Activated T-helper 1 cell treated with anti-CD3 and anti-CD28 coated beads, Interleukin-12 subunit alpha, Interleukin-12 subunit beta, Interleukin-2, Interleukin-4 antibody, amounts not matched to agents 30 ng/mL and 10 ng/mL and 1 ng/mL, durations not matched to agents 14 hours and 24 hours and 36 hours (primary cell): ENCODE measurements at places on chromosomes 4 and X. TPM values are rescaled to one million over a fixed set of nuclear protein-coding genes. Genes with fewer than 3 reads are reported as not detected.

- DNase-seq = no peak
These were observed 69.7 kb upstream of the MAMLD1 start for GRCh38 chrX:150293311-150294013.

GRCh38 chr4:163878336-163879121, 384.0 kb downstream of the TMA16 start:
- no peak for DNase-seq

Gene TNIP3
- total RNA-seq = 21.9 and 23.9 TPM in 2 replicates

Gene MAGEA12
- not detected in 2 replicates for total RNA-seq

- DNase-seq = peak; percentile 55
These were observed 719 bp downstream of the USO1 start for GRCh38 chr4:75724867-75725724.

Gene PROM1
- not detected in 2 replicates for total RNA-seq

- no peak for DNase-seq
These were observed 1114.9 kb downstream of the C4orf33 start for GRCh38 chr4:130210864-130211263.

DNA sequence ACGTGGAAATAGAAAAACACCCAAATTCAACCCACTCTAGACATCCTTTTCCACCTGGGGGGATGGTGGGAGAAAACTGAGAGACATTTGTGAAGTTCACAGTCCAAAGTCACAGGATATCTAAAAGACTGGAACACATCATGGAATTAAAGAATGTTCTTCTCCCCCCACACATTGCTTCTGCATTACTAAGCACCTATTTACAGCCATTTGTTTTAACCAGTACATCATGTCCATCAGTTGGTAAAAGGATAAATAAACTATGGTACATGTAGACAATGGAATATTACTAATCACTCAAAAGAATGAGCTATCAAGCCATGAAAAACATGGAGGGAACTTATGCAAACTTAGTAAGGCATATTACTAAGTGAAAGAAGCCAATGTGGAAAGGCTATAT, 185.5 kb upstream of the ANXA10 start:
- DNase-seq = no peak

- DNase-seq = no peak
These were observed 1347.1 kb upstream of the PABPC4L start for GRCh38 chr4:135548711-135549110.

Gene IGBP1
- total RNA-seq = 29.4 and 29.8 TPM in 2 replicates

- DNase-seq = no peak
These were observed 49.3 kb upstream of the MED14 start for GRCh38 chrX:40784516-40785151.

Gene INTU
- total RNA-seq = 0.02 TPM in 1 of 2 replicates, not detected in the other

Gene NAP1L2
- total RNA-seq = 1.7 and 1.8 TPM in 2 replicates

GRCh38 chr4:72529148-72529822, 39.7 kb downstream of the ADAMTS3 start:
- no peak for DNase-seq

Gene EXOC1L
- total RNA-seq = not detected in 2 replicates

Gene RHOXF2B
- total RNA-seq = not detected in 2 replicates

GRCh38 chr4:152065545-152065944, 304.7 kb upstream of the GATB start:
- DNase-seq = no peak

Gene STAP1
- total RNA-seq = 19.2 and 19.7 TPM in 2 replicates

GRCh38 chr4:118821590-118822293, 14.2 kb downstream of the SEC24D start:
- no peak for DNase-seq

GRCh38 chrX:153539171-153539978, 21.9 kb downstream of the ATP2B3 start:
- peak; percentile 29 for DNase-seq

DNA sequence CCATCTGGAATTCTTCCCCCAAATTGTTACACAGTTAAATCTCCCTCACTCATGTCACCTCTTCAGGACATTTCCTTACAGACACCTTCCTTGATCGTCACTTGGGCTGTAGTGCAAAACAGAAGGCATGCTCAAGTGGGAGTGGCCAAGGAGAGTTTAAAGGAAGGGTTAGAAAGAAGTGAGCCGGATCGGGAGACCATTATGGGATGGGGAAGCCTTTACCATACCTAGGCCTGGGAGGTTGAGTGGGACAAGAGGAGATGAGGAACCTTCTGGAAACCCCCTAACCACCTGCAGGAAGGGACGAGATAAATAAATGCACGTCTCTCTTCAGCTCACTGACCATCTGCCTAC, 102.7 kb downstream of the UCHL1 start:
- no peak for DNase-seq

GRCh38 chr4:165027762-165028402, 3.9 kb upstream of the TRIM60 start:
- no peak for DNase-seq

DNA sequence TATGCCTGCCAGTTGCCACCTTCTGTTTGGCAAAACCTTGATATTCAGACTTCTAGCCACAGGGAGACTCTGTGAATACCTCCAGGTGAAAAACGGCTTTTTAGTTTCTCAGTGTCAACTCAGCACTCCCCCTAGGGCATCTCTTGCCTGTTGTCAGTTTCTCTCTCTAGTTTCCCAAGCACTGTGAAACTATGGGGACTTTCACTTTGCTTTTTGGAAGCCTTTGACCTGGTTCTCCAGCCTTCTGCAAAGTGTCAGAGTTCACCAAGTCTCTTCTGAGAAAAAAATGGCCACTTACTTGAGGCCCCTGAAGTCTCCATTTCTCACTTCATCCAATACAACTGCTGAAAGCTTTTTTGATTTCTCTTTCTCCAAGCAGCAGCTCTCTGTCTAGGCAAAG, 521.5 kb downstream of the INPP4B start:
- no peak for DNase-seq

Gene CYTL1
- total RNA-seq = not detected in 2 replicates

- DNase-seq = no peak
These were observed 47.0 kb downstream of the RBPJ start for GRCh38 chr4:26367811-26368210.

DNA sequence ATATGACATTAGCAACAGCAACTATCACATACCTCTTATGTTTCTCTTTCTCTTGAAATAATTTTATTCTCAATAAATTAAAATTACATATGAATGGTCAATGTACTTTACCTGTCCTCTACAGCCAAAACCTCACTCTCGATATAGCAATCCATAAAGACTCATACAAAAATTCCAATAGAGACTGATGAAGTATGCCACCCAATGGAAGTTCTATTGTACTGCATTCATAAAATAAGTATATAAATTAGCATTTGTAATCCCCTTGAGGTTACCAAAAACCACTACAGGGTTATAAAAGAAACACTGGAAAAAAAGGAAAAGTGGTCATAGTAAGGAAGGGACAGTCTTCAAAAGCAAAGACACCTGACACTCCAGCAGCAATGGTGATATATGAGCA, 32.8 kb downstream of the CLDN2 start:
- no peak for DNase-seq

DNA sequence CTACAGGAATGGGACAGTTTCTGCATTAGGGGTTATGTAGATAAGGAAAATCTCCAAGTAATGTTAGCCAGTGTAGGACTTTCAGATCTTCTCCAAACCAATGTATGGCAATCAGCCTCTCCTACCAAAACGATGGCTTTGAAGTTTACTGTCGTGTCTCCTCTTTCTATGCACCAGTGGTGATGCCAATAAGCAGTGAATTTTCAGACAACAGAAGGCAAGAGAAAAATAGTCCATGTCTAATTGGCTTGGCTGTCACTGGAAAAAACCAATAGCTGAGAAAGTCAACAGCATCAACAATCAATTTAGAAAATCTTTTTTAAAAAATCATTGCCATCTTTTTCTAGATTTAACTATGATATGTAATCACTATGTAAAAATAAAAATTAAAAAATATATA, 35.0 kb downstream of the LIMCH1 start:
- no peak for DNase-seq

DNA sequence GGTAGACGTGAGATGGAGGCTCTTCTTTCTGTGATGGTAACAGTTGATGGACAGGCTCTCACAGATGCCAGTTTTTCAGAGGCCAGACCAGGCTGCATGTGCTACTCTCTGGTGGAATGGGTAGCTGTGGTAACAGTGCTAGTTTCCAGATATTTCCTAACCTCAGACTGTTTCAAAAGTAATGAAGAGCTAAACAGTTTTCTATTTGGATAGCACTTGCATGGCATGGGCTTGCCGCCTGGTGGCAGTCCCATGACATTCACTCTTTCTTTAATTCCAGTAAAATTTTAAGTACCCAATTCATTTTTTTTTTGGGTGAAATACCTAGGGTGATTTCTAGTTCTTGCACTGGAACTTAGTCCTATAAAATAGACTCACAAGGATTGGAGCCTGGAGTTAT, 220.2 kb upstream of the MAD2L1 start:
- no peak for DNase-seq

- DNase-seq = no peak
These were observed 73.5 kb upstream of the FHDC1 start for GRCh38 chr4:152862608-152863007.

DNA sequence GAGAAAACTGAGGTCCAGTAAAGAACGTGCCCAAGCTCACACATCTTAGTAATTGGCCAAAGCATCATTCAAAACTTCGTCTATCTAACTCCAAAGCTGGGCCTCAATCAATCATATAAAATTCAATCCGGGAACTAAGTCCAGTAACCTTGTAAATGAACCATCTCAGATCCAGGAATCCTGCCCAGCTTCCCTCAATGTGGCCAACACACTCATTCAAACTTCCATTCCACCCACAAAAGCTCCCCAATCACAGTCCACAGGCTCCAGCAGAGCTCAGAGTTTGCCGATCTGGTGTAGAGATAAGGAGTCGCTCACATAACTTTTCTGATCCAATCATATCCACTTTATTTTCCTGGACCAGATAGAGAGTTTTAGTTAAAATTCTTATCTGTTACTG, 144.8 kb downstream of the SPATA18 start:
- no peak for DNase-seq

Gene ASMT
- total RNA-seq = not detected in 2 replicates

- DNase-seq = no peak
These were observed 440.9 kb downstream of the MID1IP1 start for GRCh38 chrX:39242187-39242586.

Gene FHIP1A
- not detected in 2 replicates for total RNA-seq

DNA sequence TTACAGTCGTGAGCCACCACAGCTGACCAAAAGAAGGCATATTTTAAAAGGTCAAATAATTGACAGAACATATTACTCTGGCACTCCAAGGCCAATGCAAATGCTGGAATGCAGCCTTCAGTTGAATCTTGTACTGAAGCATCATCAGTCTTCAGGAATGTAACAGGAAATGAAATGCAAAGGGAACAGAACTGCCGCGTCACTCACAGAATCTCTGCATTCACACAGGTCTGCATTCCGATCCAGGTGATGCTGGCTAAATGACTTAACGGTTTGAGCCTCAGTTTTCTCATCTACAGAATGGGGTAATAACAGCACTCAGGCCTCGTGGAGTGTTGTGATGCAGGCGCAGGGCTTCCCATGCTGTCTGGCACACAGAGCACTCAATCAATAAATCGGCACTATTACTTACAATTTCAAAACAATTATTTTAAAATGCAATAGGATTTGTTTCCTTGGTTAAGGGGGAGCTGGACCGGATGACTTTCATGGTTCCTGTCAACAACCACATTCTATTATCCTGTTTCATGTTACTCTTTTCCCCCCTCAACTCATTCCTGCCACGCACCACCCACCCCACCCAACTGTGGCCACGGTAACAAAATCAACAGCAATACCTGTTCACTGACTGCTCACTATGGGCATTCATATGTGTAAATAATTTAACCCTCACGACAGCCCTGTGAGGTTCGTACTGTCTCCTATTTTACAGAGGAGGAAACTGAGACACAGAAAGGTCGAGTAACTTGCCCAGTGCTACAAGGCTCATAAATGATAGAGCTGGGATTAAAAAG, 32.4 kb downstream of the IGFBP7 start:
- no peak for DNase-seq

GRCh38 chr4:101049549-101050001, 297.8 kb downstream of the PPP3CA start:
- no peak for DNase-seq

GRCh38 chrX:19715711-19716638, 171.4 kb downstream of the SH3KBP1 start:
- DNase-seq = no peak

GRCh38 chr4:156571146-156571545, 400.5 kb downstream of the PDGFC start:
- DNase-seq = no peak

DNA sequence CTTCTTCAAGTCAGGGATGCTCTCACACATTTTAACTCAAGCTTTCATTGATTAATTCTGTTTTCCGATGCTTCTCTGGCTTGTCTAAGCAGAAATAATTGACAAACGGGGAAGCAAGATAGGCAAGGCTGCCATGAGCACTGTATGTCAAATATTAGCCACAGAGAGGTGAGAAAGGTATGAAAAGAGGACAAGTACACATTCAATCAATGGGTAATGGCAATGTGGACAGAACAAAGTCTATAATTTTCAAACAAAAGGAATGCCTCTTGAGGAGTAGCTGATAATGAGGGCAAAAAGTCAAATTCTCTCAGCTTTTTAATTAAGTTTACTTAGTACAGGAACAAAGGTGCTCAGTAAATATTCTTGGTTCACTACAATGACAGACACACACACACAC, 19.6 kb downstream of the COX7B2 start:
- DNase-seq = no peak

DNA sequence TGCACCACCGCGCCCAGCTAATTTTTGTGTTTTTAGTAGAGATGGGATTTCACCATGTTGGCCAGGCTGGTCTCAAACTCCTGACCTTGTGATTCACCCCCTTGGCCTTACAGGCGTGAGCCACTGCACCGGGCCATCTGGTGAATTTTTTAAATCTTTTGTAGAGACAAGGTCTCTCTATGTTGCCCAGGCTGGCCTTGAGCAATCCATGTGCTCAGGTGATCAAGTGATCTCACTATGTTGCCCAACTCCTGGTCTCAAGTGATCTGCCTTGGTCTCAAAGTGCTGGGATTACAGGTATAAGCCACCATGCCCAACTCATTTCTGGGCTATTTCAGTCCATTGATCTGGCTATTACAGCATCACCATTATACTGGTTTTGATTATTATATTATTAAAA, 22.2 kb upstream of the GALNT7 start:
- DNase-seq = no peak

Gene XAGE2
- not detected in 2 replicates for total RNA-seq

DNA sequence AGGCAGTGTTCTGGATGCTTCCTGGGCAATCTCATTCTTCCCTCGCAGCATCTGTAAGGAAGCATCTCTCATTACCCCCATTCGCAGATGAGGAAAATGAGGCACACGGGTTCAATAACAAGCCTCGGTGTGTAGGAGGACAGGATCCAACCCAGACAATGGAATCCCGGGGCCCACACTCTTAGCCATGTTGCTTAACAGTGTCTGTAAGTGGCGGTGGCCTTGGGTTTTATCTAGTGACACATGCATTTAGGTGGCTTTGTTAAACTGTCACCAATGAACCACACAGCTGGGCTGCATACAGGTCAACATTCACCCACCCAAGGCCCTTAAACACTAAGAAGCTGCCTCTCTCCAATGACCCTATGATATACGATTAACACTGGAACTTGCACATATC, 22.6 kb downstream of the RELL1 start:
- no peak for DNase-seq

Gene GLRA3
- not detected in 2 replicates for total RNA-seq

- DNase-seq = no peak
These were observed 150.3 kb downstream of the FBXW7 start for GRCh38 chr4:152385551-152385950.
